CD4-positive, alpha-beta T cell treated with Interleukin-15 for 4 hours (primary cell): ENCODE measurements at places on chromosomes 5 and 9.

DNA sequence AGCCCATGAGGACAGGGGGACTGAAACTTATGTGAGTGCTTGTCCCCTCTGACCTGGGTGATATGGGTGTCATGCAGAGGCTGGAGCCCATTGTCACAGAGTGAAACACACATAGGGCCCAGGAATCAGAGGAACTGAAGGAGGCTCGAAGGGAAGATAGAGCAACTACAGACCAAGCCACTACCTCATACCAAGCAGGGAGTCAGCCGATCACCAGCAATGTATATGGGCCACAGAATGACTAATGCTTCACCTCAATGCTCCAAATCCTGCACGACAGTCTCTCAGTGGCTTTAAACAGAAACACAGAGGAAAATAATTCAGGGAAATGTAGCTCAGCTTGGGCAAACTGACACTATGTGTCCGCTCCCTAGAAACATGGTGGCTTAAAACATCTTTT is 8.9 kb upstream of the FBXW11 start:
- no peak for DNase-seq

DNA sequence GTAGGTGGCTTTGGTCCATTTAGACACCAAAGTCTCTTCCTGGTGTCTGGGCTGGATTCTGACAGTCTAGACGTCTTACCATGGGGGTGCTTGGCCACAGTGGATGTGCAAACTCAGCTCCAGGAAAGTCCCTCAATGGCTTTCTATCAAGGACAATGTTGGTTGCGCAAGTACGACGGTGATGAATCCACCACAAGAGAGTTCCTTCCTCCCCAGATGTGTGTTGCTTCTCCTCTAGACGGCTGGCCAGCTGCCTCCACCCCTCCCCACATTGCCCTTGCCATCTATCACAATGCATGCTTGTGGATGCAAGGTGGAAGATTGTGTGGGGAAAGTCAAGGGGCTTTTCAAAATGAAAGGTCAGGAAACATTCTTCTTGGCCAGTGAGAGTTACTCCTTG is 89.7 kb upstream of the IRX2 start:
- no peak for DNase-seq

GRCh38 chr9:71924576-71924975 is 13.1 kb downstream of the C9orf85 start:
- DNase-seq: no peak

DNA sequence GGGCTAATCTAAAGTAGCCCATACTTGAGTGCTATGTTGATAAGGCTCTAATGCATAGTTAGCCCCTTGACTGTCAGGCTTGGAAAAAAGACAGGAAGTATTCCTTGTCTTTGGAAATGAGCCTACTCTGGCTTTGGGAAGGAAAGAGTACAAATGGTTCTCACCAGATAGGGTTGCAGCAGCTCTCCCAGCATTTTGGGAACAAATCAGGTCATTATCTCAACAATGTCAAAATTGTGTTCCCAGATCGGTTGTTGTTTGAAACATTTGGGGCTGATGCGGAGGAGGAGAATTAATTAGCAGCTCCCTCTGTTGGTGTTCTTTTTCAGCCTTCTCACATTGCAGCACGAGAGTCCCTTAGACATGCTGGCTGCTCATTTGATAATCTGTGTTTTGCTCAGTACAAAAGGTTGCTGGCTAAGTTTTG is 294.7 kb upstream of the DMRT1 start:
- DNase-seq: no peak

- no peak for DNase-seq
Measured at GRCh38 chr5:87211676-87212075, 56.0 kb upstream of the RASA1 start.

- DNase-seq: no peak
Measured at GRCh38 chr5:42491699-42492098, 68.5 kb downstream of the GHR start.

DNA sequence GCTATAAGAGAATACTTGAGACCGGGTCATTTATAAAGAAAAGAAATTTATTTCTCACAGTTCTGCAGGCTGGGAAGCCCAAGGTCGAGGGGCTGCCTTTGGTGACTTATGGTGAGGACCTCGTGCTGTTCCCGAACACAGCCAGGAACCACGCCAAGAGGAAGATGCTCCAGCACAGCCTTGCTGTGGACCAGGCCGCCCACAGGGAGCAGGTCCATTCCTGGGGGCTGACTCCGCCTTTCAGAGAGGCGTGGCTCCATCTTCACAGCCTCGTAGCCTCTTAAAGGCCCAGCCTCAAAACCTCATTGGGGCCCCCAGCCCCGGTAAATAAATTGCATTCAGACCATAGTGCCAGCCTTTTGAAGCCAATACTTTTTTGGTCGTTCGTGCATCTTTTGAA is 93.5 kb upstream of the CACNA1B start:
- no peak for DNase-seq

DNA sequence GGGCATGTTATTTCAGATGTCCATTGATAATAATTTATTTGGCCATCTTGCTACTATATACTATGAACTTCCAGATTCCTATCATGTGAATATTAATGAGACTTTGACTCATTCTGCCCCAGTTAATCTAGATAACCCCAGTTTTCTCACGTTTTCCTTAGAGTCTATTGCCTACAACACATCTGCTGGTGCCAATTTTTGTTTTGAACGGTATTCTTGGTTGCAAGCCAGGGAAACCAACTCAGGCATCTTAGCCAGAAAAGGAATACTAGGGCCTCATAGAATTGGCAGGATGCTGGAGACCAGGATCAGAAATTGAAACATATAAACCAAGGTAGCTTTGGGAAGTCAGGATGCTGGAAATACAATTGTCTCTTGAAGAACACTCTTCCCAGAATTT is 28.0 kb upstream of the NPR3 start:
- no peak for DNase-seq

- DNase-seq: no peak
Measured at GRCh38 chr9:130668659-130669058, 4.3 kb downstream of the PRDM12 start.

DNA sequence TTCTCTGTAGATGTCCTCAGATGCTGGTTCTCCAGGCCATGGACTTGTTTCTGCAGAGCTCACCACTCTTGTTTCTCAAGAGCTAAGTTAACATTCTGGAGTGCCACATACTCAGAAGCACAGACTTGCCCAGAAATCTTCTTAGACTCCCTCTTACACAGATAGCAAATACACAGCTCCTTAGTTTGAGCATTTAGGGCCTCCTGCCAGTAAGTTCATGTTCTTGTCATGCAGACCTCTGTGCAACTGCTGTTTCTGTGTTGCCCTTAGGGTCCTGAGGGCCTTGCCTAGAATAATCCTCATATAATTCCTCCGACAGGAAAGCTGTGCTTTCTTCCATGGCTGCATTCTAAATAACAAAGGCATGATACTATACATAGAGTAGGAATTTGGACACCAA is 1.3 kb upstream of the PTPDC1 start:
- no peak for DNase-seq

- no peak for DNase-seq
Measured at GRCh38 chr9:104977168-104977567, 49.2 kb upstream of the ABCA1 start.

DNA sequence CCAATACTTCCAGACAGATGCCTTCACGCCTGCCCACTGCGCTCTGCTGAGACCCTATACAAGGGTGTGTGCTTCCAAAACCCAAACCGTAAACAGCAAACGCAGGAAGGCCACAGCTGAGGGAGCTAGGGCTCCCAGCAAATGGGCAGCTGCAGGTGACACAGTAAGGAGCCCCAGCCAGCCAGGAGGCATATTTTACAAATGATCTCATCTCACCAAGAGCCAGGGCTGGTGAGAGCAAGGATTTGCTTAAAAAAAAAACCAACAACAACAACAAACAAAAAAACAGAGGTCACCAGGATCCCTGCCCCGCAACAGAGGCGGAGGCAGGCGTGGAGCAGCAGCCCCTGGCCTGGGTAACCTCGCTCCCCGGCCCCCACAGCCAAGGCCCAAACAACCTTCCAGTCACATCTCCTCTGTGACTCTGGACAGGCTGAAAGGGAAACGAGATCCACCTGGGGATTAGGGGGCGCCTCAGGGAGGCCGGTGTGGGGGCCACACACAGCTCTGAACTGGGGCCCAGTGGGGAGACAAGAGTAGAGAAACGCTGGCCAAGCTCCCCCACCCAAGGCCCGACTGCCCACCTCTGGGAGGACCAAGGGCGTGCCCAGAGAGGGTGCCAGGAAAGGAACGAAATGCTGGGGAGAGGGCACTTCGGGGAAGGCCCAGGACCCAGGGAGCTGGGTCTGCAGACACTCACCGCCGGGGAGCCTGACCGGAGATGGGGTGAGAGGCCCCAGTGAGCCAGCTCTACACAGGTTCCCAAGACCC is 3.3 kb downstream of the NACC2 start:
- DNase-seq: no peak

GRCh38 chr5:143168171-143168741 is 235.2 kb downstream of the NR3C1 start:
- no peak for DNase-seq

- DNase-seq: no peak
Measured at GRCh38 chr5:174493530-174493929, 230.9 kb upstream of the MSX2 start.

DNA sequence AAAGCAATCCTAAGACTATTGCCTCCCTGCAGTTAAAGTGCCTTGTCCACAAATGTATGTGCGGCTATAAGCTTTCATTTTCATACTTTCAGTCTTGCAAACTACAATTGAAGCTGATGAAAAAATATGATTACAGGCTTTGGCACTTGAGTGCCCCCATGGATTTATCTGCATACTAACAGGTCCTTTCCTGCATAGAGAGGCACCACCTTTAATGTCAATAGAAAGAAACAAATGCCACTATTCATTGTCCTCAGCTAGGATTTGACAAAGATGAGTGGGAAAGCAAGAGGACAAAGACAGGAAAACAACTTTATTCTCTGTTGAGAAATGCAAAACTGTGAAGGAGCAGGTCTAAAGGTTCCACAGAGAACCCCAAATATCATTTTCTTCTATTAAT is 125.7 kb upstream of the PTGER4 start:
- DNase-seq: no peak

DNA sequence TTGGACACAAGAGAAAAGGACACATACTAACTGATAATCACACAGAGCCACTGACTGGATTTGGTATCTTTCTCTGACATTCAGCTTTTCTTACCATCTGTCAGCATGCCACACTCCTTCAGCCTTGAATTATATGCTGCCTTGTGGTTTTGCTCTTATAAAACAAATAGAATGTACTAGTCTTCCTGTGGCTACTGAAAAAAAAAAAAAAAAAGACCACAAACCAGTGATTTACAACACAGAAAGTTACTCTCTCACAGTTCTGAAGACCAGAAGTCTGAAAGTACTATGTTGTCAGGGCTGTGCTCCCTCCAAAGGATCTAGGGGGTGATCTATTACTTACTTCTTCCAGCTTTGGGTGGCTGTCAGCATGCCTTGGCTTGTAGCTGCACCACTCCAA is 82.3 kb downstream of the THBS4 start:
- DNase-seq: no peak
